ENCODE measurements at places on chromosomes 7 and 10.

- no peak for DNase-seq
These were observed 310.1 kb downstream of the MDFIC start for GRCh38 chr7:115232041-115232440.

- no peak for DNase-seq
These were observed 2.5 kb downstream of the H2BK1 start for GRCh38 chr7:151207804-151208203.

DNA sequence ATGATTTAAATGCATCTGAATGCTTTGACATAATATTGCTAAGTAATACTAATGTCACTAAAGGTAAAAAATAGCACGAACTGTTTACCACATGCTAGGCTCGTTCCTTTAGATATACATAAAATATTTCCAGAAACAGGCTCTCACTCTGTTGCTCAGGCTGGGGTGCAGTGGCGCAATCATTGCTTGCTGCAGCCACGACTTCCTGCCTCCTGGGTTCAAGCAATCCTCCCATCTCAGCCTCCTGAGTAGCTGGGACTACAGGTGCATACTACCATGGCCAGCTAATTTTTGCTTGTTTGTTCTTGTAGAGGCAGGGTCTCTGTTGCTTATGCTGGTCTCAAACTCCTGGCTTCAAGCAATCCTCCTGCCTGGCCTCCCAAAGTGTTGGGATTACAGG is 183.3 kb downstream of the SGMS1 start:
- no peak for DNase-seq

- DNase-seq: no peak
These were observed 9.3 kb downstream of the CALML5 start for GRCh38 chr10:5490032-5490431.

- DNase-seq: no peak
These were observed 472.0 kb upstream of the AKR1E2 start for GRCh38 chr10:4353964-4354363.

GRCh38 chr7:133959505-133959904 is 167.6 kb upstream of the LRGUK start:
- DNase-seq: no peak

DNA sequence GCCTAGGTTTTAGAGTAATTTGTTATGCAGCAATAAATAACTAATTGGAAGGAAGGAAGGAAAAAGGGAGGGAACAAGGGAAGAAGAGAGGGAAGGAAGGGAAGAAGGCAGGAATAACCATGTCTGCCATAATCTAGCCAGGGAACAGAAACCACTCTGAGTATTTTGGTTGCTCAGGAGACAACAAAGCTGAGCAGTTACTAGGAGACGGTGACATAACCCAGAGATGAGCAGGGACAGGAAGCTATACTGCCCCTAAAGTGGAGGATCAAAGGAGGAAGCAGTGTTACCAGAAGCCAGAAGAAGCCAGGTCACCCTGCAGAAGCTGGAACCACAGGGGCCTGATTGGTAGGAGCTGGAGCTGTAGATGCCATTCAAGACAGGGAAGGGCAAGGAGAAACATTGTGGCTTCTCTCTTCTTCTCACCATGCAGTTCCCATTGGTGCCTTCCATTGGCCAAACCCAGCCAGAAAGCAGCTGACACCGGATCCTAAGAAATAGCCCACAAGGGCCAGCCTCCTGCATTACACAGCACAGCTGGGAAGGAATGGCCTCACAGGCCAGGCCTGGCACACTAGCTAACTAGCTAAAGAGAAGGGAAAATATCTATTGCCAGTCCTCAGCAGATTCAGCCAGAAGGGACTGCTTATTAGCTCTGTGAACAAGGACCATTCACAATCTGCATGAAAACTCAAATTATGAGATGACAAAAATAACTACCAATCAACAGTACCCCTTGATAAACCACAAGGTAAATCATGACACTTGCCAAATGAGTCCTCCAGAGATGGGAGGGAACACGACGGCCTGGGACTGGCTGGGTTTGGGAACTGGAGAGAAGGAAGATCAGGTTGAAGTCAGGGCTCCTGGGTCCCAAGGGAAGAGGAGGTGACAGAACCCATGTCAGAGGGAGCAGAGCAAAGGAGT is 184.5 kb upstream of the NFE2L3 start:
- DNase-seq: no peak

DNA sequence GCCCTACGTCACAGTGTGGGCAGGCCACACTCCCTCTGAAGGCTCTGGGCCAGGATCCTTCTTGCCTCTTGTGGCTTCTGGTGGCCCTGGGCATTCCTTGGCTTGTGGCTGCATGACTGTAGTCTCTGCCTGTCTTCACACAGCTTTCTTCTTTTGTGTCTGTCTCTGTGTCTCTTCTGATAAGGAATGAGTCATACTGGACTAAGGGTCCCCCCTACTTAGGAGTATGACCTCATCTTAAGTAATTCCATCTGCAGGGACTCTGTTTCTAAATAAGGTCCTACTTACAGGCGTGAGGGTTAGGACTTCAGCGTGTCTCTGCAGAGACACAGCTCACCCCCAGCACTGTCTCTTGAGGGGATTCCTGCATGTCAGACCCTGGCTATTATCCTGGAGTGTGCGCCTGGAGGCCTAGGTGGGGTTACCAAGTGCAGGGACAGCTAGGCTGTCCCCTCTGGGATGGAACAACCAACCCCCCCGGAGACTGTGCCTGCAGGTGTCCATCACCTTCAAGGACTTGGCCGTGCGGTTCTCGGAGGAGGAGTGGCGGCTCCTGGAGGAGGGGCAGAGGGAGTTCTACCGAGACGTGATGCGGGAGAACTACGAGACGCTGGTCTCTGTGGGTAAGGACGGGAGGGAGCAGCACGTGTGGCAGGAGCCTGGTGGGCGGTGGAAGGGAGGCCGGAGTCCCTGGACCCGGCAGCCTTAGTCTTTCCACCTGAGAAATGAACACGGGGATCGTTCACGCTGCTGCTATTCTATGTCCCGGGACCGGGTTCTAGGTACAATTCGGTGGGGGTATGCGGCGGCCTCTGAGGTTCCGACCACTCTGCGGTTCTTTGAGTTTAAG is 54.1 kb downstream of the ZNF467 start:
- DNase-seq: peak; percentile 57

- DNase-seq: no peak
These were observed 44.2 kb upstream of the DPYSL4 start for GRCh38 chr10:132142396-132143161.

- DNase-seq: no peak
These were observed 244.4 kb downstream of the TNS3 start for GRCh38 chr7:47337531-47337930.

DNA sequence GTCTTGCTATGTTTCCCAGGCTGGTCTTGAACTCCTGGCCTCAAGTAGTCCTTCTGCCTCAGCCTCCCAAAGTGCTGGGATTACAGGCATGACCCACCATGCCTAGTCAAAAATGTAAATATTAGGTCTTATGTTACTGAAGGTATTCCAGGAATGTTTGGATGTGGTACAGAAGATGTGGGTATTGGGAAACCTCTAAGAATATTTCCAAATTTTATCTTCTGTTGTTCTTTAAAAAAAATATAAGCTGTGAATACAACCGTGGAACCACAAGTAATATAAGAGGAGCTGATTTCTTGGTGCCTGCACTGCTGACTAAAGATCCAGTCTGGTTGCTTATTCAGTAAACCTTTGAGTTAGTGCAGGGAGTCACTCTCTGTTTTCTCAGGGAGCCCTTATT is 178.3 kb downstream of the AUTS2 start:
- no peak for DNase-seq

DNA sequence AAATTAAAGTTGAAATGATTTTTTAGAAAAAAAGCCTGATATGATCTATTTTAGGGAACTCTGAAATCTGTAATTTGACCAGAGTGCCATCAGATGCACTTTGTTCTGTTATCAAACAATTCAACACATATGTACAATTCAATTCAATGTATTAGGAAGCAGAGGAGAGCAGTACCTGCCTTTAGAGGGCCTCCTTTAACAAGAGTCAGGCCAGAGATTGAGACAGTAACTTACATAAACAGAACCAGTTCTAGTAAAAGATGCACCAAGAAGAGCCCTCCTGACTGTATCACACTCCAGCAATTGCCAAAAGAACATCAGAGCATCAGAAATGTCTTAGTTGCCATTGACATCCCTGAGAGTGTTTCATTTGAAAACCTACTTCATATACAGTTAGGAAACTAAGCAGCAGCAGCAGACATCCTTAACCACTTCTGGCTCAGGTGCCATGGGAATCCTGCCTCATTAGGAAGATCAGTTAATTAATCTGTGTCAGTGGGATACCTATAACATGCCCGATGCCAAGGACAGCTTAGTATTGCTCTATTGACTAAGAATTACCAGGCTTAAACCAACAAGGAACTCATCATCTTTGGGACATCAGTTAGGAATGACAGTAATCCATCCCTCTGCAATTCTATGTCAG is 1222.6 kb upstream of the LRRN3 start:
- DNase-seq: no peak

DNA sequence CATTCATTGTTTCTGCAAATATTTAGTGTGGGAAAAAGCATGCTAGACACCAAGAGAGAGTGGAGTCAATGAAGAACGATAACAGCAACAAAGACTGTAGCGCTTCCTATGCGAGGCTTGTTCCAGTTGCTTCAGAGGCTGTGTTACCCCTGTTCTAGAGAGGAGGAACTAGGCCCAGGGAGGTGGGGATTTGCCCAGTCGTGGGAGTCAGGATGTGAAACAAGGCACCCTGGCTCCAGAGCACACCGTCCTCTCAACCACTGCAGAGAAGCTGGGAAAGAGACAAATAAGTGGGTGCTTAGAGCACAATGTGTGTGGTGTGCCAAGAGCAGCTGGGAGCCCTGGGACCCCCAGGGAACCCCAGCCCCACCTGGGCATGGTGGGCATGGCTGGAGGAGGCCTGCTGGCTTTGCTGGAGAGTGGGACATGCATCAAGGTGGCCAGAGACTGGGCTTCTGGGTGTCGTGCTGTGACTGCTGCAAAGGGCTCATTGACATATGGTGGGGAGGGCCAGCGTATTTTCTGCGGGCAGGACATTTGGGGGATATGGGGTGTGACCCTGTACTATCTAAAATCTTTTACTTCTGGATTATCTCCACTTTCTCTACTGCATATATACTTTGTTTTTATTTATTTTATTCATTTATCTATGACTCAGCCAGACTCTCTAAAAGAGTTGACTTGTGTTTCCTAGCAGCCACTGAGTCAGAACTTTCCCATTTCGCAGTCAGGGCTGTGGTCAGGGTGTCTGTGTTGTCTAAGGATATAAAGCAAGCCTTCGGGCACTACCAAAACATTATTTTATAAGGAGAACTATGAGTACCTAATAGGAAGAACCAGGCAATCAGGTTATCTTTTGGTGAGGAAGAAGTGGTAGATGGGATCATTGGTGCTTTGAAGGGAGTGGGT is 95.4 kb downstream of the TCF7L2 start:
- DNase-seq: peak; percentile 39

DNA sequence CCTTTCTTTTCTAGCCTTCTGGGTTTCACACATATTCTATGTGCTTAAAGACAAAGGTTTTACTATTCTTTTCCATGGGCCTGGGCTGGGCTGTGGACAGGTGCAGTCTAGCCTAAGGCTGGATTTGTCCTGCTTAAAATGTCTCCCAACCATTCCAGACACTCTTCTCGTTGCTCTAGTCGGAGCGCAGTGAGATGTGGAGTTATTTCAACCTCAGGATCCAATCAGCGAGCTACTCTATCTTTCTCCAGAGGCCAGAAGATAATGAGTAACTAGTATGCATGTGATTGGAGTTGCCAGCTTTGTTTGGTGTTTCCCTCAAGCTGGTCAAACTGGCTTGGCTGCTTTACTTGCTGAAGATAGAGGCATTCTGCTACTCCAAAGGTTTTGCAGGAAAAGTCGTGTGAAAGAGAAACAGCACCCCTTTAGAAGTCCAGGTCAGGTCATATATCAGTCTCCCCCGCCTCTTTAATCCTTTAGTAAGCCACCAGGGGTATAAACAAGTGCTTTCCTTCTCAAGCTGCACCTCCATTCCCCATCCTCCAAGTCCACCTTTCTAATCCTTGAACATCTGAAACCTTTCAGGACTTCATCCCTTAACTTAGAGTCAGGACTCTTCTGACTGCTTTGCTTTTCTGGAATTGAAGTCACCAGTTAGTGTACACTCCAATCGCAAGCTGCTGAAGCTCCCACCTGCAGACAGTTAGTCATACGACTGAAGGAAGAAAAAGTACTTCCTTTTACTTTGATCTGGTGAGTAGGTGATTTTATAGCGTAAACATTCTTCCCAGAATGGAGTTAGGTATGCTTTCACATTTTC is 78.8 kb downstream of the DNMBP start:
- no peak for DNase-seq

DNA sequence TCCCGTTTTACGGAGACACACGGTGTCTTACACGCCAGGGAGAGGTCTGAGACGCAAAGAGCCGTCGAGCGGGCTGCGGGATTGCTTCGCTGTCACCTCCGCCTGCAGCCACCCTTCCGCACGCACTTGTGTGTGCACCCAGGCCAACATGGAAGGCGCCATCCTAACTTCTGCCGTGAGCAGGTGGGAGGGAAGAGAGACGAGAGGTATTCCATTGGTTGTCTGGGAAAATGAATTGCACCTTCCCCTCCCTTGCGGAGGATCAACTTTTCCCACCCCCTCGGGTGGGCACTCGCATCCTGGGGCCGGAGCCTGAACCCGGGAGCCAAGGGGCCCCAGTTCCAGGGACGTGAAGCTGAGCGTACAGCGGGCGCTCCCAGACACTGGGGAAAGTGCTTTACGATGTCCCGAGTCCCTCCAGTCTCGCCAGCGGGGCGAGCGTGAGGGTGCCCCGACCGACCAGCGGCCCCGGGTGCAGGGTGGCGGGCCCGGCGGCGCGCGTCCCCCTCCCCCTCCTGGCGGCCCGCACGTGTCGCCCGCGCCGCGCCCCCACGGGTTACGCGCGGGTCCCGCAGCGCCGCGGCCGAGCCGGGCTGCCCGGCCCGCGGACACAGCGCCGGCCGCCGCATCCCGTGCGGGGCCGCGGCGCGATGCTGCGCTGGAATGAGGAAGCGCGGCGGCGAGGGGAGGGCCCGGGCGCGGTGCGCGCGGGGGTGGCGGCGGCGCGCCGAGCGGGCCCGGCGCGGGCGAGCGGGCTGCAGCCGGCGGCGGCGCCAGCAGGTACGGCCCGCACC is 984 bp upstream of the IKZF1 start:
- no peak for DNase-seq

DNA sequence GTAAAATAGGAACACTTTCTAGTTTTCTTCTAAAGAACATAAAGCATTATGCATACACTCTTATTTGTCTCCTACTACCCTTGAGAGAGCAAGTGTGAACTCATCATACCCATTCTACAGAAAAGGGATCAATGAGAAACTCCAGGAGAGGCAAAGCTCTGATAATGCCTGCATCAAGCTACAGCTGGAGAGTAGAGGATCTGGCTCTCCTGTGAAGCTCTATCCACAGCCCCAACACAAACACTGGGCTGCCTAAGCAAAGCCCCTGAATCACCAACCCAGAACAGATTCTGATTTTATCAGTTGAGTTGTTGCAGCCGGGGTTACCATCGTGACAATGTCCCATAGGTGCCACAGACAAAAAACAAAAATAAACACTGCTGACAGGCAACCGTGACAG is 74.9 kb downstream of the NUDCD3 start:
- DNase-seq: no peak
